ENCODE measurements at places on chromosomes 11 and 22.

- peaks cover 12% of the 10 kb centered on the region for H3K27me3 ChIP-seq
- H3K36me3 ChIP-seq = no peaks in the 10 kb centered on the region
- H3K4me1 ChIP-seq = no peaks in the 10 kb centered on the region
- H3K4me3 ChIP-seq = no peak overlapping the region
Observed at GRCh38 chr11:117121176-117121575, 22.9 kb upstream of the PAFAH1B2 start.

- no peak overlapping the region for H3K4me3 ChIP-seq
- H3K27me3 ChIP-seq = no peaks in the 10 kb centered on the region
- DNase-seq = no peak
- H3K27ac ChIP-seq = no peak overlapping the region
- H3K36me3 ChIP-seq = no peaks in the 10 kb centered on the region
- no peaks in the 10 kb centered on the region for H3K4me1 ChIP-seq
Observed at GRCh38 chr11:26951809-26952515, 42.0 kb upstream of the FIBIN start.

DNA sequence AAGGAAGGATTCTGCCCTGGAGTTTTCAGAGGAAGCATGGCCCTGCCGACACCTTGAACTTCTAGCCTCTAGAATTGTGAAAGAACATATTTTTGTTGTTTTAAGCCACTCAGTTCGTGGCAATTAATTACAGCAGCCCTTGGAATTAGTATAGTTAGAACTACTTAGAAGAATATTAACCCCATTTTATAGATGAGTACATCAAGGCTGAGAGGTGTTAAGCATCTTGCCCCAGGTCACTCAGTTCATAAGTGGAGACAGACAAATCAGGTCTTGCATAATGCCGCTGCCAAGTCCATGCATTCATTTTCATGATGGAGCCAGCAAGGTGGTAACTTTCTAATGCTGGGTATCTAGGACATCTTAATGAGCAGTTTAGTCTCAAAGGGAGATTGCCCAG, 26.6 kb downstream of the LDLRAD3 start:
- no peak overlapping the region for H3K27ac ChIP-seq
- DNase-seq = no peak
- no peak overlapping the region for H3K4me3 ChIP-seq
- no peaks in the 10 kb centered on the region for H3K27me3 ChIP-seq

DNA sequence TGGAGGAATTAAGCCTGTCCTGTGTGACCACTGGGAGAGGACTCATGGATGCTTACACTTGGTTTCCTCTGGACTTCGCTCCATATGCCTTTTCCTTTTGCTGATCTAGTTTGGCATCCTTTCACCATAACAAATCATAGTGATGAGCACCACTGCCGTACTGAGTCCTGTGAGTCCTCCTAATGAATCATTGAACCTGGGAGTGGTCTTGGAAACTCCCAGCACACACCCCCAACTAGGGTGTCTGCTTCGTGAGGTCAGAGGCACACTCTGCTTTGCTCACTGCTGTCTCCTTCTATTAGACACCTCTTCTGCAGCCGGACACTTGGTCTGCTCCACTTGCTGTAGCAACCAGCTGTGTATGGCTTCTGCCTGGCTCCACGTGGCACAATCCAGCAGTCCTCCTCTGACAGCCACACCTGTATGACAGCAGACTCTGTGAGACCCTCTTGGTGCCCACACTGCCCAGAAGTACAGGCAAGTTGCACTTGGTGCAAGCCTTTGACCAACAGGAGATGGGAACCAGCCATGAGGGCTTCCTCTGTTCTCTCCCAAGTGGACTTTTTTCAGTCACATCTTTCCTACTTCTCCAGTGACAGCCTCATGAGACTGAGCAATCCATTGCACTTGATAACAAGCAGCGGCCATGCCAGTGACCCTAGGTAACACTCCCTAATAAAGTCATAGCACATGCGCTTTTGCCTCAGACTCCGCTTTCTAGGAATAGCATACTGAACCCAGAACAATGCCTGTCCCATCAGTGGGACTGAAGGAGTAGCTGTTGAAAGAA, 65.0 kb upstream of the HMGXB4 start:
- no peak overlapping the region for H3K4me3 ChIP-seq
- H3K4me1 ChIP-seq = no peaks in the 10 kb centered on the region
- H3K36me3 ChIP-seq = no peaks in the 10 kb centered on the region
- DNase-seq = no peak
- H3K27ac ChIP-seq = no peak overlapping the region

DNA sequence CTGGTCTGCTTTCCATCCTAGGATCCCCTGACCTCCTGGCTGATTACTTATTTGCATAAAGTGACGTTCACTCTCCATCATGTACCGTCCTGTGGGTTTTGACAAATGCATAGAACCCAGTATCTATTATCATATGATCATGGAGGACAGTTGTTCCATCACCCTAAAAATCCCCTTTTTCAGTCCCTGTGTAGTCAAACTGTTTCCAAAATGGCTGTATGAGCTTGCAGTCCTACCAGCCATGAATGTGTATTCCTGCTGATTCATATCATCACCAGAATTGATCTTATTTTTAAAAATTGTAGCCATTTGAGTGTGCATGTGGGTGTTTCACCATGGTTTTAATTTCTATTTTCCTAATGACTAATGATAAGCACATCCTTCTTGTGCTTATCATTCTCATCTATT, 108.8 kb downstream of the MPPED1 start:
- H3K36me3 ChIP-seq = no peaks in the 10 kb centered on the region
- peak overlapping the region; percentile 76 for H3K27ac ChIP-seq
- peak overlapping the region; percentile 18 for H3K4me3 ChIP-seq
- H3K27me3 ChIP-seq = peaks cover 31% of the 10 kb centered on the region
- peaks cover 10% of the 10 kb centered on the region for H3K4me1 ChIP-seq

- H3K27me3 ChIP-seq = no peaks in the 10 kb centered on the region
- H3K4me3 ChIP-seq = no peak overlapping the region
- H3K27ac ChIP-seq = no peak overlapping the region
Observed at GRCh38 chr22:49426098-49426497, 401.6 kb downstream of the BRD1 start.

DNA sequence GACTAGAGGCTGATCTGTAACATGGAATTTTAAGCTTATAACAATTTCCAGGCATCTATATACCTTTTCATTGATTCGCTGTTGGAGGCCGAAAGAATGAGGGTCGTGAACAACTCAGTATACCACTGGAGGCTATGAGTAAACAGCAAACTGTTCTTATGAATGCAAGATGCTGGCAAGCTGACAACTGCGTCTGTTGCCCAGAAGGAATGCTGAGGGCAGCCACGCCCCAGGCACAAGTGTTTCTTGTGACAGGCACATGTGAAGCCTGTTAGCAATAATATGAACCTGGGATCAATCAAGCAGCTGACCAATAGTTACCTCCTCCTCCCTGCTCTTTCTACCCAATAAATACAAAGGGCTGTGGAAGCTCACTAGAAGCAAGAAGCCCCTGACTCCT, 15.3 kb downstream of the RTCB start:
- peaks cover 12% of the 10 kb centered on the region for H3K4me1 ChIP-seq
- peaks cover 86% of the 10 kb centered on the region for H3K36me3 ChIP-seq
- H3K27ac ChIP-seq = no peak overlapping the region

- DNase-seq = peak; percentile 41
- H3K27ac ChIP-seq = peak overlapping the region; percentile 92
- H3K4me1 ChIP-seq = peaks cover 9% of the 10 kb centered on the region
Observed at GRCh38 chr11:77082838-77083565, 16.2 kb downstream of the CAPN5 start.

GRCh38 chr22:20268279-20269012, at the start of gene RTN4R:
RTN4R (minus strand) TSS chr22:20268318; CDS start chr22:20268092, 226 bp downstream.
- no peaks in the 10 kb centered on the region for H3K36me3 ChIP-seq
- H3K27me3 ChIP-seq = peaks cover 5% of the 10 kb centered on the region
- peak within 1 kb of the TSS; percentile 77 for H3K4me3 ChIP-seq
- H3K27ac ChIP-seq = peak within 1 kb of the TSS; percentile 12

GRCh38 chr22:50299785-50300619, 7.4 kb downstream of the PLXNB2 start:
- H3K27ac ChIP-seq = no peak overlapping the region
- peaks cover 4% of the 10 kb centered on the region for H3K27me3 ChIP-seq
- H3K4me1 ChIP-seq = no peaks in the 10 kb centered on the region
- no peak overlapping the region for H3K4me3 ChIP-seq
- H3K36me3 ChIP-seq = no peaks in the 10 kb centered on the region

GRCh38 chr11:57158180-57158579, 23.6 kb upstream of the LRRC55 start:
- no peaks in the 10 kb centered on the region for H3K4me1 ChIP-seq
- no peaks in the 10 kb centered on the region for H3K36me3 ChIP-seq
- H3K4me3 ChIP-seq = no peak overlapping the region
- H3K27ac ChIP-seq = no peak overlapping the region
- DNase-seq = no peak

- no peak overlapping the region for H3K27ac ChIP-seq
- no peak for DNase-seq
- H3K27me3 ChIP-seq = peaks cover 7% of the 10 kb centered on the region
- no peak overlapping the region for H3K4me3 ChIP-seq
- H3K36me3 ChIP-seq = no peaks in the 10 kb centered on the region
Observed at GRCh38 chr11:76797341-76798201, 14.4 kb downstream of the TSKU start.

DNA sequence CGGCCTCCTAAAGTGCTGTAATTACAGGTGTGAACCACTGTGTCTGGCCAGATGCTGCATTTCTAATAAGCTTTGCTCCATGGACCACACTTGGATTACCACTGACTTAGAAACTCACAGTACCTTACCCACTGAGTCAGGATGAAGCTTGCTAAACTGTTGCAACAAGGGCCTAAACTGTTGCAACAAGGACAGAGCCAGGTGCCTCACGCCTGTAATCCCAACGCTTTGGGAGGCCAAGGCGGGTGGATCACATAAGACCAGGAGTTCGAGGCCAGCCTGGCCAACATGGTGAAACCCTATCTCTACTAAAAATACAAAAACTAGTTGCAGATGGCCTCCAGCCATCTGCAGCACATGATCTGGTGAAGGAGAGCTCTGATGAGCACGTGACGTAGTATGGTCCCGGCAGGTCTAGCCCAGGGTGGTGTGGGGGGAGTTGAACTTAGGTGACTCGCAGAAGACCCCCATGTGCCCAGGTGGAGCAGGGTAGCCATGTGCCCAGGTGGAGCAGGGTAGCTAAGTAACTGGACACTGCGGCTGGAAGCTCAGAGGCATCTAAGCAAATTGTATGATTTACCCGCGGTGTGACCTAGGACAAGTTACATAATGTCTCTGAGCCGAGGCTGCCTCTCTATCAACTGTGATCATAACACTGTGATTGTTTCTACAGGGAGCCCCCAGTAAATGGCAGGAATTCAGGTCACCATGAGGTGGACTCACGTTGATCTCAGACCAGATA, 8.4 kb downstream of the SLC25A45 start:
- no peaks in the 10 kb centered on the region for H3K4me1 ChIP-seq
- H3K36me3 ChIP-seq = no peaks in the 10 kb centered on the region
- no peaks in the 10 kb centered on the region for H3K27me3 ChIP-seq
- H3K27ac ChIP-seq = no peak overlapping the region

DNA sequence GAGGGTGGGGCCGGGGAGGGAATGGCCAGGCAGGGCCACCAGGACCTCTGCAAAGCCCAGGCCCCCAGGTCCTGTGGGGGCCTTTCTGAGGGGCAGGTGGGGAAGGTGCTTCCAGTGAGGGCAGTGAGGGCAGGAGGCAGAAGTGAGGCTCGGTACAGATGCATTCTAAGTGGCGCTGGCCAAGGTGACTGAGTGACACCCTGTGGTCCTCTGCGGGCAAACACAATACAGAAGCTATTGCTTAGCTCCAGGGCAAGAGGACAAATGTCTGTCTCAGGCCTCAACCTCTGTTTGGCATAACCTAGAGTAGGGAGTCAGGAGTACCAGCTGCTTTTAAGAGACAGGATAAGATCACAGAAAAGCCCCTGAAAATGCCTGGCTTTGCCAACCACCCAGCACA, 31.3 kb downstream of the B3GAT1 start:
- H3K27ac ChIP-seq = no peak overlapping the region
- no peak overlapping the region for H3K4me3 ChIP-seq
- H3K27me3 ChIP-seq = peaks cover 7% of the 10 kb centered on the region

DNA sequence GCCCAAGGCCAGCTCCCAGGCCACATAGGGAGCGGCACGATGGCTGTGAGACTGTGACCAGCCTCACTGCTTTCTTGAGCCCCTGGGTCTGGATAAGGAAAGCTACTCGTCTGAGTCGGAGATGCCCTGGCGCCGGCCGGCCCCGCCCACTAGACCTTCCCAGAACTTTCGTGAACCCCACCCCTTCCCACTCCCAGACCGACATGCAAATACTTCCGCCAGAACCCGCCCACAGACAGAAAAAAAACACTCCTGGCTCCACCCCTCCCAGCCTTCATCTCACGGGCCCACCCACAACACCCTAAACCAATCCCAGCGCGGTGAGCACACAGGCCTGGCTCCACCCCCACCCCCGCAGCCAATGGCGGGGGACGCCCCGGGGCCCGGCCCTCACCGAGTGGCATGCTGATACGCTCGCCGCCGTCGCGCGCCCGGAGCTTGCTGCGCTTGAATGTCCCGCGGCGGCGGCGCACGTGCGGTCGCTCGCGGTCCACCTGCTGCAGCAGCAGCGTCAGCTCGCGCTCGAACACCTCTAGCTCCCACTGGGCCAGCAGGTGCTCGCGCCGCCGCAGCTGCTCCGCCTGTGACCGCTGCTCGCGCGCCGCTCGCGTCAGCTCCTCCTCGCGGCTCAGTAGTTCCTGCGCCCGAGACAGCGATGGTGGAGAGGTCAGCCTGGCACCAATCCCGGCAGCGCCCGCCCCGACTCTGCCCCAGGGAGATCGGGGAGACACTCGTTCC, 7.0 kb downstream of the MAP3K11 start:
- H3K27ac ChIP-seq = no peak overlapping the region
- peaks cover 75% of the 10 kb centered on the region for H3K36me3 ChIP-seq
- H3K27me3 ChIP-seq = no peaks in the 10 kb centered on the region
- no peak overlapping the region for H3K4me3 ChIP-seq

DNA sequence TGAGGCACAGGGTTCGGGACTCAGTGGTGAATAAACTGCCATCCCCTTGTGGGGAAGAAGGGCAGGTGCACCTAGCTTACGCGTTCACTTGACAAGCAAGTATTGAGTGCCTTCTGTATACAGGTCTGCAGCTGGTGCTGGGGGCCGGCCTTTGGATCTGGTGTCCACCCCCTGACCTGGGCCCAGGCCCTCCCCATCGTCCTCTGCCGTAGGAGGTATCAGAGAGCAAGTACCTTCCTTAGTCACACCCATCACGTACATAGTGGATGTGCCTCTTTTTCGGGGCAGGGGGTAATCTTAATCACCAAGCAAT, 53.3 kb downstream of the SMIM38 start:
- no peaks in the 10 kb centered on the region for H3K36me3 ChIP-seq
- no peak for DNase-seq
- no peak overlapping the region for H3K27ac ChIP-seq
- no peak overlapping the region for H3K4me3 ChIP-seq

- no peak overlapping the region for H3K27ac ChIP-seq
- peaks cover 6% of the 10 kb centered on the region for H3K27me3 ChIP-seq
- peaks cover 11% of the 10 kb centered on the region for H3K36me3 ChIP-seq
- no peak overlapping the region for H3K4me3 ChIP-seq
Observed at GRCh38 chr11:64934682-64935358, 873 bp downstream of the GPHA2 start.

GRCh38 chr11:92018332-92018731, 206.3 kb upstream of the FAT3 start:
- no peak for DNase-seq
- H3K4me3 ChIP-seq = no peak overlapping the region
- H3K27me3 ChIP-seq = no peaks in the 10 kb centered on the region
- no peak overlapping the region for H3K27ac ChIP-seq

Measured in activated T-helper 2 cell treated with anti-CD3 and anti-CD28 coated beads, Interferon-gamma antibody, Interleukin-2, Interleukin-4, amounts not matched to agents 10 μg/mL and 5 μg/mL and 100 μg/mL, durations not matched to agents 14 hours and 24 hours and 36 hours (primary cell).